Left lung (tissue), 14 donors: ENCODE measurements at places on chromosomes 3 and 15. TPM values are rescaled to one million over a fixed set of nuclear protein-coding genes. Genes with fewer than 3 reads are reported as not detected.
A peak's percentile ranks its signal among the peaks of the same experiment; 100 is the strongest.

The CHDH gene
- 3.4 TPM for polyA plus RNA-seq

The SERPINI2 gene
- polyA plus RNA-seq: 0.70 TPM

The LHFPL4 gene
- polyA plus RNA-seq: 0.08 TPM

The ZKSCAN7 gene
- 18.4 TPM for polyA plus RNA-seq

GRCh38 chr3:13479332-13479581, 849 bp upstream of the HDAC11 start:
- no peak for DNase-seq

DNA sequence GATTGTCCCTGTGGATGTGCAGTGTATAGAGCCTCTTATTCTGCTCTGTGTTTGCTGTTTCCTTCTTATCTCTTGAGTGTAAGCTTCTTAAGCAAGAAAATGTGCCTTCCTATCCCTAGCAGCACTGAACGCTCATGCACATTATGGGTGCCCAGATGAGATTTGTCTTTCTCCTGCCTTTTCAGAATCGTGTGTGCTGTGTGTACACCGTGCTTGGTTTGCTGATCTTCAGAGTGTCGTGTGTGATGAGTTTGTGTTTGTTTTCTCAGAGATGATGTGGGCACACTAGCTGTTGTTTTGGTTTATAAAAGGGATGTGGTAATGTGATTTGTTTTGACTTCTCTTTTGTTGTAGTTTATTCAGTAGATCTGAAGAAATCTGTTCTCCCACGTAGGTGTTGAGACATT, 19.7 kb downstream of the GPR171 start:
- no peak for DNase-seq

- DNase-seq: no peak
Observed at GRCh38 chr3:61149236-61149635, 102.0 kb downstream of the FHIT start.

DNA sequence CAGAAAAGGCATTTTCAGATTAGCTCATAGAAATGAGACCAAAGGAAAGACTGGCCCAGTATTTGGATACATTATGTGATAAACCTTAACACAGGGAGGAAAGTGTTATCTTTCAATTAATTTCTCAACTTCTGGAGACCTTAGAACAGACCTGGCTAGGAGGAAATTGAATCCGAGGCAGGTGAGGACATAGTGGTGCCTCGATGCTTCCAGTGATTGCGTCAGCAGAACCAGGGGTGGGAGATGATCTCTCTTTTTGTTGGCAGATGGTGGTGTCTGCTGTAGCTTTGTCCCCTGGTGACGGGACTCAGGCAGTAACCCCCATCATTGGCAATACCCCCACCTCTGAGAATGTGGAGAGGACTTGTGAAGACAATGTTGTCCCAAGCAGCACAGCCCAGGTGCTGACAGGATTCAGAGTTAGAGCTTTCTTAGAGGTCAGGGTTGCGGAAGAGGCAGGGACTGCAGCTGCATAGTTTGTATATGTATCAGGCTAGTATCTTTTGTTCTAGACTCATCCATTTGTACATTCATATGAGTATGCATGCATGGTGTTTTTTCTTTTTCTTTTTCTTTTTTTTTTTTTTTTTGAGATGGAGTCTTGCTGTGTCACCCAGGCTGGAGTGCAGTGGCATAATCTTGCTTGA, 27.9 kb upstream of the MUC20 start:
- no peak for DNase-seq

DNA sequence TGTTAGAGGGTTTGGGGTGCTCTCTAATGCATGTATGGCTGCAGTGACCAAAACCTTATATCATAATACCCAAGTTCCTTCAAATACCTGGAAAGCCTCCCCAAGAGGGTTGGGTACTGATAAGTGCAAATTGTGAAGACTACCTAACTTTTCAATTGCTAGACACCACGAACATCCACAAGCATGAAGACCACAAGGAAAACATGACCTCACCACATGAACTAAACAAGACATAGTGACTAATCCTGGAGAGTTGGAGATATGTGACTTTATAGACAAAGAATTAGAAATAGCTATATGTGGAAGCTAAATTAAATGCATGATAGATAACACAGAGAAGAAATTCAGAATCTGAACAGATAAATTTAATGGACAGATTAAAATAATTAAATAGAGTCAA, 23.9 kb upstream of the AADACL2 start:
- no peak for DNase-seq

DNA sequence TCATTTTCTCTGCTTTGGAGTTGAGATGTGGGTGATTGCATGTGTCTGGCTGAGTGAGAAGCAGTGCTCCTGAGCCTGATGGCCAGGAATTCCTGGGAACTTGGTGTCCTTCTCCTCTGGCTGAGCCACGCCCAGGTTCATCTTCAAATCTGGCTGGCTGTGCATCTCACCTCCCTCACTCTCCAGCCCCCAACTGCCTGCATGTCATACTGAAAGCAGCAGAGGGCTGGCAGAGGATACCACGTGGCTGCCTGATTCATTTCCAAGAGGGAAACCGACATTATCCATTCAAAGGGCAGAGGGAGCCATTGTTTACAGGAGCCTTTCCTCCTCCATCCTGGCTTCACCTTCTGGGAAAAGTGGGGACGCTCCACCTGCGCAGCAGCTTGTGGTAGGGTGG, 57.4 kb downstream of the ABHD5 start:
- DNase-seq: no peak

GRCh38 chr3:16978234-16978920, 93.6 kb downstream of the PLCL2 start:
- no peak for DNase-seq

DNA sequence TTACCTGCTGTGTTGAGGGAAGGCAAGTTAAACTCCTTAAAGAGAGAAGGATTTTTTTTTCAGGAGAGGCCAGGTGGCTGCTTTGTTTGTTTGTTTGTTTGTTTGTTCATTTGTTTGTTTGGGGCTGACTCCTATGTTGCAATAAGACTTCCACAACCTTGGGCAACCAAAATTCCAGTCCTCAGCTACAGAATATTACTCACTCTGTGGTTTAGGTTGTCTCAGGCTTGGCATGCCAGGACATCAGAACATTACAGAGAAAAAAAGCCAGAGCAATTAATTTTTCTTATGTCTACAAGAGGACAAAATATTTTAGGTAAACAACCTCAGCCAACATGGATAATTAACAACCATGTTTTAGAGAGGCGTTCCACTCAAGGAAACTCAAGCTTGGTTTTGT, 156.7 kb upstream of the ATP11B start:
- DNase-seq: no peak

DNA sequence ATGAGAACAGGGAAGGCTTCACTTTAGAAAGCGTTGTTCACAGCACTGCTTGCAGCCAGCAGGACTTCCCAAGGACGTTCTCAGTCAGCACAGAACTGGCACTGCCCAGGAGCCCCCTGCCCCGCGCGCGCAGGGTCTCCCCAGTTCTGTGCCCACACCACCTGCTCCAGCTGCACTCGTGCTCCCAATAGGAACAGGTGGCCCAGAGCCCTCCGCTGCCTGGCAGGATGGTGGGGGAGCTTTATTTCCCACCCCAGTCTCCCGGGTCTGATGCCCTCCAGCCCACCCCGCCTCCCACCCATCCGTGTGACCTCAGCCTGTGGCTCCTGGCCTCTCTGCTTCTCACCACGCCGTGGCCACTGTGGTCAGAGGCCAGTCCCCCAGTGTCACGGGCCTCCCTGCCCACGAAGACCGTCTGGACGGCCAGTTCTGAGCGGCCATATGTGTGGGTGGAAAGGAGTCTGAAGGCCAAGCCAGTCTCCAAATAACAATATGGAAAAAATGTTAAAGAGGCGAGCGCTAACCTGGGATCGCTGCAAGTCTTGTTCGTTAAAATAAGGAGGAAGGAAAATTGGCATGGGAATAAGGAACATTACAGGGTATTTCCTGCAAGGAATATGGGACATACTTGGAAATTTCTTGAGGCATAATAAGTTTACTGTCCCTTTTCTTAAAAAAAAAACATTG, 54.6 kb upstream of the PCSK6 start:
- no peak for DNase-seq

DNA sequence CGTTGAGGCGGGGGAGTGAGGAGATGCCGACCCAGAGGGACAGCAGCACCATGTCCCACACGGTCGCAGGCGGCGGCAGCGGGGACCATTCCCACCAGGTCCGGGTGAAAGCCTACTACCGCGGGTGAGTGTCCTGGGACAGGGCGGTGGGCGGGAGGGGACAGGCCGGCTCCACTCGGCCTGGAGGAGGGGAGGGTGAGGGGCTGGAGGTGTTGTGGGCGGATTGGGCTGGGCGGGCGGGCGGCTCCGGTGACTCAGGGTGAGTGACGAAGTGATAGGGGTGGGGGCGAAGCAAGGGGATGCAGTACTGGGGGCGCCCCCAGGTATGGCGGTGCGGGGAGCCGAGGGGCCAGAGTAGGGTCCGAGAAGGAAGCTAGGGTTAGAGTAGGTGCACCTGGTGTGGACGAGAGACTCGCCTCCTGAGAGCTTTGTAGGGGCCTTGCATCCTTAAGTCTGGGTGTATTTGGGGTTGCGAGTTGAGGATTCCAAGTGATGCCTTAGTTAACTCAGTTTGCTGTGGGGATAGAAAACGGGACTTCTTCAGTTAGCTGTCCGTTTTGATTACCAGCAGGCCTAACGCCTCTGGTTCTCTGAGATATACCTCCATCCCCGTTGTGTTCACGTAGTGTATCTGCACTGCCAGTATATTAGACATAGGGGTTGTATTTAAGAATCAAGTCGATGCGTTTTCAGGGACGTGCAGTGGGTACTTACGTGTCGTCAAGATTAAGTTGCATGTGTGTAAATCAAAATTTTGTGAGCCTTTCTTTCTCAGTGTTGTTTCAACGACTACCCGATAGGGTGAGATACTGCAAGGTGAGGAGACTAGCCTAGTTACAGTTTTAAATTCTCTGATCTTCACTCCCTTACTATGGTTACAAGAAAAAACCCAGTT, 670 bp downstream of the PRKCI start:
- DNase-seq: peak; percentile 42

- DNase-seq: no peak
Observed at GRCh38 chr3:30667280-30667651, 60.9 kb downstream of the TGFBR2 start.
